ENCODE measurements at places on chromosomes 6 and 20.

DNA sequence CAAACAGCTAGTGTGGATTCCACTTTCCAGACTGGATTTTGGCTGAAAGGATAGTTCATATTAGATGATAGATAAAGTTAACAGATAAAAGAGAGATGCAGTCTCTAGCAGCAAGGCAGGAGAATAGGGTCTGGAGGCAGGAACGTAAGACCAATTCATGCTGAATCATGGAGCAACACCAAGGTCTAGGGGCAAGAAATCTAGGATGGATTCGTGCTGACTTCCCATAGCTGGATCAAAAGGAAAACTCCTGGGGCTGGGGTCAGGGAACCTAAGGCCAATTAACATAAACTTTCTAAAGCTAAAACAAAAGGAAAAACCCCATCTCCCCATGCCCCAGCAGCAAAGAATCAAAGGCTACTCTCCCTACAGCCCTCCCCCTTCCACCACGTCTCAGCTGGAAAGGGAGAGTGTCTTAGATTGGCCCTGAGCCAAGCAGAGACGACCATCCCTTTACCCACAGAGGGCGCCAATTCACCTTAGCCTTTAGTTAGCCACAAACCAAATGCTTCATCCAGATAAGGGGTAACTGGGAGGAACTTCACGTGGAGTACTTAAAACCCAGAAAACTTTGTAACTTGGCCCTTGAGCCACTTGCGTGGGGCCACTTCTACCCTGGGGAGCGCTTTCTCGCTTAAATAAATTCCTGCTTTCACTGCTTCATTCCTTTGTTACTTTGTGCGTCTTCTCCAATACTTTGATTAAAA lies 7.6 kb downstream of the TREM1 start:
- peak; percentile 75 for DNase-seq

- no peak for DNase-seq
Observed at GRCh38 chr6:21352131-21352530, 241.4 kb upstream of the SOX4 start.

DNA sequence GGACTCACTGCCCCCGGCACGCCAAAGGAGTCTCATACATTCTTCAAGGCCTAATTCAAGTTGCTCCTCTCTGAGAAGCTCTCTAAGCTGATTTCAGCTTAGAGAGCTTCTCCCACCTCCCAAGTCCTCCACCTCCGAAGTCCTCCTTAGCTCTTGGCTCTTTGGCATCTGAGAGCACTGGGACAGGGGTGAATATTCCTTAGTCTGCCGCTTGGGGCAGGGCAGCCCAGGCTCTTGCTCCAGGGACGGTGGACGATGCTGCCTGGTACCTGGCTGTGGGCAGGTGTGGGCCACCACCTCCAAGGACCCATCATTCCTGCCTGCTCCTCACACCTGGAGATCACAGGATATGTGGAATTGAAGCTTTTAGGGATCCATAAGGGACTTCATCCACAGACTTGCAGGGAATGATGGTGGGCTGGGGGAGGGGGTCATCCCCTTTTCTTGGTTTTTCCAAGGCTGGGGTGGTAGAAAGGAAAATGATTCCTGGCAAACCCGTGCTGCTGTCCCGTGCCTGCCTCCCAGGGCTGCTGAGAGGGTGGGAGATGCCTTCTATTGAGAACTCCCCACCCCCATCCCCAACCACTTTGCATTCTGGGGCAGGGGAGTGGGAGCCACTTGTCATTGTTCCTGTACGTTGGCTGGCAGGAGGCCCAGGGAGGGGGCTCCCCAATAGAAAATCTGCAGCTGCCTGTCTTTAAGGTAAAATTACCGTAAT lies 57.4 kb downstream of the ARHGAP40 start:
- DNase-seq: peak; percentile 56

DNA sequence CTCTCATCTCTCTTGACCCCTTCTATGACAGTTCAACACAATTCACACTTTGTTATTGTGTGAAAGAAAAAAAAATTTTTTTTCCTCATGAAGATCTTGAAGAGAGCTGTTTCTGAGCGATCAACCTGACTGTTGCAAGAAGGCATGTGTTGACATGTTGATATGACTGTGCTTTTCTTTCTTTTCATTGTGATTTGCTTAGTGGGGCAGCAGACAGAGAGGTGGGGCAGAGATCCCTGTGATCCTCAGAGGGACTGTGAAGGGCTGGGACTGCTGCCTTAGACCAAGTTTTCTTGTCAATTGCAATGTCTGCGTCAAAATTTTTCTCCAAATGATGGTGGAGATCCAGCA lies 70.8 kb upstream of the IYD start:
- no peak for DNase-seq

GRCh38 chr20:62405108-62405980 lies 1.7 kb downstream of the CABLES2 start:
- DNase-seq: no peak

DNA sequence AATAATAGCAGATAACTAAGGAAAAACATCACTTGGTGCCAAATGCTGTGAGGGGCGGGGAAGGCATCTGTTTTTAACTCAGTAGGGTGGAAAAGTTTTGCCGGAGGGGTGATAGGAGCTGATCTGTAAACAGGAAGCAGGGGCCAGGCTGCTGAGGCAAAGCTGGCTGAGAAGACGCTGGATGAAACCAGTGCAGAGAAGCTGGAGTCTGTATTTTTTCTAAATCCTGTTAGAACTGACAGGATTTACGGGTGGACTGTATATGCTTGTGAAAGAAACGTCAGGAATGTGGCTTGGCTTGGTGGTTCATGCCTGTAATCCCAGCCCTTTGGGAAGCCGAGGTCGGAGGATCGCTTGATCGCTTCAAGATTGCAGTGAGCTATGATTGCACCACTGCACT lies 5.6 kb downstream of the PCMTD2 start:
- DNase-seq: no peak

DNA sequence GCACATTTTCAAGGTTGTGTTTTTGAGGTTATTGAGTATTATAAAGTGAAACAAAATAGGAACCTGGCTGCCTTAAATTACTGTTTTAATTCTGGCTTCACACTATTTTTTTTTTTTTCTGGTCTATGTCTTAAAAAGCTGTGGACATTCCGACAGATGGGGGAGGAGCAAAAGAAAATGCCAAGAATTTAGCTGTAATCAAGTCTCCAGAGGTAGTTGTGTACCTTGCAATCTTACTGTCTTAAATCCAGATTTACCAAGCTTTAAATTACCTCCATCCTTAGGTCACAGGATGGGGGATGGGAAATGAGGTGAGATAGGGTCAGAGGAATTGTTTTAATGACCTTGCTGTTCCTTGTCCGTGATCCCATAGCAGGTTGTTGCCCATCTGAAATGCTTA lies 182.8 kb downstream of the UTRN start:
- DNase-seq: no peak

GRCh38 chr20:62772103-62772611 lies 24.1 kb upstream of the MRGBP start:
- DNase-seq: no peak

DNA sequence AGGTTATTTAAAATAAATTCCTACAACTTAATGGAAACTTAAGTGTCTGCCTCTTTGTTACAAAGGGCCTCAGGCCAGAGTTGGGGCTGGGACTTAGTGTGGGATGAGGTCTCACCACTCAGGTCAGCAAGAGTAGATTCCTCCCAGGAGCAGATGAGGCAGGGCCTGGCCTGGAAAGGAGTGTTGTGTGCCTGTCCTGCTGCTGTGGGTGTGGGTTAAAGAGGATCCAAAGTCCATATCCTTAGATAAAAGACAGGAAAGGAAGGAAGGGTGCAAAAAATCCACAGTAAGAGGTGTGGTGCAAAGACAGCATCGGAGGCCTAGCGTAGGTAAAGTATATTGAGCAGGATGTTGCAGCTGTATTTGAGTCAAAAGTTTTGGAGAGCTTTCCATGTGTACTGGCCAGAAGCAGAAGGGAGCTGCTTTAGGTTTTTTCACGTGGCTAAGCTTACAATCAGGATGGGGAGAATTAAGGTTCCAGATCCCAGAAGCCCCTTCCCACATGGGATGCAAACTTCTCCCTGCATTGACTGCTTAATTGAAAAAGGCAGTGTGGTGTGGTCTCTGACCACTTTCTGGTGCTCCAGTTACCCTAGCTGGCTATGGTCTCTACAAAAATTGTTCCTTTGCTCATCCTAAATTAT lies 12.8 kb upstream of the PLCG1 start:
- DNase-seq: no peak

- DNase-seq: no peak
Observed at GRCh38 chr6:144350528-144350880, 65.4 kb downstream of the UTRN start.

- no peak for DNase-seq
Observed at GRCh38 chr6:44192428-44193041, 24.2 kb upstream of the MYMX start.

- DNase-seq: no peak
Observed at GRCh38 chr6:30542915-30543314, 13.4 kb downstream of the GNL1 start.

GRCh38 chr6:105644691-105645090 lies 241.8 kb upstream of the PREP start:
- no peak for DNase-seq

DNA sequence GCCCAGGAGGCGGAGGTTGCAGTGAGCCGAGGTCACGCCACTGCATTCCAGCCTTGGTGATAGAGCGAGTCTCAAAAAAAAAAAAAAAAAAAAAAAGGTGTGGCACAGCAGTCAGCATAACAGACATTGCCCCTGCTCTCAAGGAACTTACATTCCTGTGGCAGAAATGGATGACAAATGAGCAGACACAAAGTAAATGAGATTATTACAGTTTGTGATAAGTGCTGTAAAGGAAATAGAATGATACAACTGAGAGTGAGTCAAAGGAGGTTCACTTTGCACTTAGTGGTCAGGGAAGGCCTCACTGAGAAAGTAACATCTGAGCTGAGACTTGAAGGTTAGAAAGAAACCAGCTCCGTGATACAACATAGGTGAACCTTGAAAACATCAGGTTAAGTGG lies 36.4 kb downstream of the CEP250 start:
- DNase-seq: no peak

GRCh38 chr6:158625881-158626305 lies 18.6 kb downstream of the DYNLT1 start:
- no peak for DNase-seq

GRCh38 chr6:89270951-89271721 lies 44.0 kb downstream of the GABRR2 start:
- DNase-seq: no peak

GRCh38 chr6:111741177-111741952 lies 131.9 kb downstream of the FYN start:
- no peak for DNase-seq

DNA sequence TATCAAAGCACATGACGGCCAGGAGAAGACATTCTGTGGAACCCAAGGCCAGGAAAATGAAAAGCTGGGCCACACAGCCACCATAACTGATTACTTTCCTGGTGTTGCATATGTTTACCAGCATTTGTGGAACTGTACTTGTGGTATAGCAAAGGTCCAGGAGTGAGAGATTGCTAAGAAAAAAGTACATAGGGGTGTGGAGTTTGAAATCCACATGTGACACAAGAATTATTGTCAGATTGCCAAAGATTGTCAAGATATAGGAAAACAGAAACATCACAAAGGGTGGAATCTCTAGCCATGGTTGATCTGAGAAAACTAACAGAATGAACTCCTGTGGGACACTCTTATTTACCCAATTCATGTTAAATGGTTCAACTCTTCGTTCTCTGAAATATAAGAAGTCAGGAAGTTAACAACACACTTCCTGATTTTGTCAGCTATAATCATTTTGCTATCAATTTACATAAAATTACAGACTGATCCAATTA lies at the start of gene OR2B2:
Gene OR2B2, minus strand, starts transcription at position 441 of the 491 bp plus-strand sequence. Its CDS starts 77 bp downstream, at position 364.
- DNase-seq: no peak

DNA sequence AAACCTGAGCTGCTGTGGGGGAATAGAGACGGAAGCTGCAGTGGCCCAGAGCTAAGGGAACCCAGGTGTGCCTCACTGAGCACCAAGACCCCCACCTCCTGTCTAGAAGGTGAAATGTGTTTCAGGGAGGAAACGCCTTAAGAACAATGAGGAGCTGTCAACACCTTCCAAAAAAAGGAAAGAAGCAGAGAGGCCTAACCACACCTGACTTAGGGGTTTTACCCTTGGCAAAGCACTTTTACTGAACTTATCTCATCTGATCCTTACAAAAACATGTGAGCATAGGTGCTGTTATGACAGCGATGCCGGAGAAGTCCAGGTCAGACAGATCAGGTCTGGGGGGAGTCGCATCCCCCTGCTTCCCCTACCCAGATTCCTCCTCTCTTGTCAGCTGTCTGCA lies 16.1 kb upstream of the CDKN1A start:
- DNase-seq: no peak

- peak; percentile 18 for DNase-seq
Observed at GRCh38 chr6:43951063-43951755, 176.0 kb downstream of the MRPL14 start.

GRCh38 chr6:124873066-124873410 lies 89.2 kb upstream of the RNF217 start:
- DNase-seq: no peak

DNA sequence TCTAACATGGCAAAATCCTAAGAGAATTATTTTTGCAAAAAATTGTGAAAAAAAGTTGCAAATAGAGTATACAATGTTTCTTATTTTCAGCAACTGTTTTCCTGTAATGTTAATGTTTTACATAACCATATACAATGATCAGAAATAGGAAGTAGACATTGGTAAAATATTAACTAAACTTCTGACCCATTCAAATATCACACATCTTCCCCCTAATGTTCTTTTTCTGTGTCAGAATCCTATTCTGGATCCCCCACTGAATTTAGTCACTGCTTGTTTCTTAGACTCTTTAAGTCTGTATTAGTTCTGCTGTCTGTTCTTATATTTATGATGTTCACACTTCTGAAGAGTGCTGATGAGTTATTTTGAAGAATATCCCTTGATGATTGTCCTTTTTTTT lies 62.0 kb downstream of the HFE start:
- no peak for DNase-seq

GRCh38 chr20:62292108-62292507 lies 10.7 kb upstream of the ADRM1 start:
- no peak for DNase-seq

GRCh38 chr6:157513619-157514485 lies 132.9 kb downstream of the ZDHHC14 start:
- DNase-seq: no peak

- DNase-seq: peak; percentile 11
Observed at GRCh38 chr6:127554435-127555006, 22.5 kb upstream of the C6orf58 start.

DNA sequence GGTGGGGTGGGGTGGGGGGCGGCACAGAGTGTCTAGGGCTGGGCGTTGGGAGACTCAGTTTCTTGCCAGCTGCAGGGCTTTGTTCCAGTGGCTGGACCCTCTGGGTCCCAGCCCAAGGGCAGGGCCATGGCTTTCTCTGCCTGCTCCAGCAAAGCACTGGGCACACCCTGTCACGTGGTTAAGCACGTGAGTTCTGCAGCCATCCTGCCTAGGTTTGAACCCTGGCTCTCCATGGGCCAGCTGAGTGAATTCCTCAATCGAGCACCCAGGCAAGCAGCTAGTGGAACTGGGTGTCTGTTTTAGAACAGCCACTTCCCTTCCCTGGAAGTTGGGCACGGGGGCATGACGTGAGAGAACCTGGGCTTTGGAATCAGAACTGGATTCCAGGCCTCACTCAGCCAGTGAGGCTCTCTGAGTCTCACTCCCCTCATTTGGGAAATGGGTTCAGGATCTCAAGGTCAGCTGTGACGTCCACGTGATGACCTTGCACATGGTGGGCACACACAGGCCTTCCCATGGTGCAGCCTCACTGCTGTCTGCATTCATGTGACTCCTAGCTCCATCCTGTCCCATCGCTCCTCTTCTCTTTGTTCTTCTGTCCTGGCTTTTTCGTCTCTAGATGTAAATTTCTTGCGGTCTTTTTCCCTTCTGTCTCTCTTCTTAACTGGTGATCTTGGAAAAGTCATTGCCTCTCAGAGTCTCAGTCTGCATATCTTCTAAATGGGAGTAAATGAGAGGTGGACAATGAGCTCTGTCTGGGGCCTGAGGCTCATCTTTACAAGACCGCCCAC lies 45.9 kb downstream of the NOL4L start:
- DNase-seq: peak; percentile 55
